Immature natural killer cell (primary cell): ENCODE measurements at places on chromosomes 3 and 15. TPM values are rescaled to one million over a fixed set of nuclear protein-coding genes. Genes with fewer than 3 reads are reported as not detected.

- DNase-seq, result no peak
Observed at GRCh38 chr3:139574026-139574947, 34.7 kb upstream of the RBP1 start.

The POPDC2 gene
- 0.50 TPM for polyA plus RNA-seq

The ATP10A gene
- 2.4 TPM for polyA plus RNA-seq

- DNase-seq, result no peak
Observed at GRCh38 chr3:105388176-105388575, 21.5 kb downstream of the ALCAM start.

GRCh38 chr3:10762611-10763247, 53.3 kb upstream of the SLC6A11 start:
- no peak for DNase-seq

DNA sequence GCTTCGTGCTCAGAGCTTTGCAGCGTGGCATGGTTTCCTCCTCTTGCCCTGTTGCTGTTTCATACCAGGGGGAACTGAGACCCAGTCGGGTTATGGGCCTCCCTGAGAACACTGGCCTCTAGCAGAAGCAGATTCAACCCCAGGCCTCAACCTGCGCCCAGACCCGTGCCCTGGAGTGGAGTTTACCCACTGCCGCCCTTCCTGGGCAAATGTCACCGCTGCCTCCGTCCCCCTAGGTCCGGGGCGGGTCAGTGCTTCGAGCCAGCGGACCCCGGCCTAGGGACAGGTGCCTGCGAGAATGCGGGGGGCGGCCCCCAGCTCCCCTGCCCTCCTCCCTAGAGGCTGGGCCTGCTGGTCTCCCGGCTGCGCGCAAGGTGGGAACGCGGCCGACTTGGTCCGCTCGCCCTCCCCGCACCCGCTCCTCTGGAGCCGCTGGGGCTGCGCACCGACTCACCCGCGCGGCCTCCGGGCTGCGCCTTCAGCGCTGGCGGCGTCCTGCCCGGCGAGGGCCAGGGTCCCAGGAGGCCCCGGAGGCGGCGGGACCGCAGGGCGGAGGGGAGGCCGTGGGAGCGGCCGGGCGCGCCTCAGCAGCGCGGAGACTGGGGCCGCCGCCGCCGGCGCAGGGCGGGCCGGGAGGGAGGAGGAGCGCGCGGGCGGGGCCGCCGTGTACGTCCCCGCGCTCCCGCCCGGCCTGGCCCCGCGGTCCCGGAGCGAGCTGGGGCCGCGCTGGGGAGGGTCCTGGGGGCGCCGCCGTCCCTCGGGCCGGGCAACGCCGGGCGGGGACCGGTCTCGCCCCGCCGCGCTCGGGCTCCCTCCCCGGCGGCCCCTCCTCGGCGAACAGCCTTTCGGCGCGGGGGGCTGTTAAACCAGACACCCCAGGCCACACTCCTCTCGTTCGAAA, at the start of gene PIGZ:
TSS of gene PIGZ (minus strand) at position 601 of the 901 bp plus-strand sequence. CDS start 16,802 bp downstream, outside the sequence.
- DNase-seq, result peak; percentile 34

DNA sequence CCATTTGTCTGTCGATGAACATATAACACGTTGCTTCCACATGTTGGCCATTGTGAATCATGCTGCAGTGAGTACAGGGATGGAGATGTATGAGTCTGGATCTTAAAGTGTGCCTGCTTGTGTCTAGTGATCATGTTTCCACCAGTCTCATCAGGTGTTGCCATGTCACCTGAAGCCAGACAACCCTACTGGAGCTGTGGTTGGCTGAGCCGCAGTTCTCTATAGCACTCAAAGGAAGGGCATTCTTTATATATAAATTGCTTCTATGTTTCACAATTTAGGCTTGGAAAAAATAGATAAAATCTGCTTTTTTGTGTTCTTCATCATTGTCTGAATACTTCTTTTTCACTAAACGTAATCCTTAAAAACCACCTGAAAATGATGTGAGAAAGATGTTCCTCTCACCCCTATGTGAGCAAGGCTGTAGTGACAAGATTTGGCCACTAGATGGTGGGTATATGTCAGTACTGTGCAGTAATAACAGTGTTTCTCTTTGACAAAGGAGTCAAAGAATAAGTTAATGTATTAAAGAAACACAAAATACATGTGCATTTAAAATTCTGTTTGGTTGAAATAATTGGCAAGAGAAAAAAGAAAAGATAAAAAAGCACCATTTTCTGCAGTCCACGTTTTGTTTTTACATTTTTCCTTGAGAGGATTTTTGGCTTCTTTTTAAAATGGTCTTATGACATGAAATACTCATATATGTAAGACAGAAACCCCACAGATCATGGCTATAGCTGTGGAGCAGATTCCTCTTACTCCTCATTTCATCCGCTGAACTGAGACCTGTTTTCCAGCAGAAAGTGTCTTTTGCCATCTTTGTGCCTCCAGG, 394.5 kb upstream of the DPPA4 start:
- peak; percentile 44 for DNase-seq

DNA sequence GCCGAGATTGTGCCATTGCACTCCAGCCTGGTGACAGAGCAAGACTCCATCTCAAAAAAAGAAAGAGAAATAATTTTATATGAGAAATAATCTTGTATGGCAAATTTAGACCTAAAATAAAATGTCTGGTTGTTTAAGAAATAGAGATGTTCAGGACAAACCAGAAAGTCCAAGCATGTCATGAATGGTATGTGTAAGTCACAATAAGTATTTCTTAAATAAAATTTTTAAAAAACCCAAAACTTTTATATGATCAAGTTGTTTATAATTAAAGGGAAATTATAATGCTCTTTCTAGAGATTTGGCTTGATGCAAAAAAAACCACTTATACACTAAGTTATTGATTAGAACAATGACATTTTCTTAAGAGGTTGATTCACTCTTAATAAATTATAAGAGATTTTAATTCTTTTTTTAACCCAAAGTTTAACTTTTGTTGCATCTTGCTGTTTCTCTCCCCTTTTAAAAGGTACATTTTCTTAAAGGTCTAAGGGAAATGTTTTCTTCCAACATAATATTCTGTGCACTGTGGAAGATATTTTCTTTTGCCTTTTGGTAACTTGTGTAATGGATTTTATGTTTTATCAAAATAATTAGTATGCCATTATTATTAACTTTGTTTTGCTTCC, 105.7 kb downstream of the RTP4 start:
- no peak for DNase-seq
